ENCODE measurements at places on chromosomes 16 and 17.

- no peak for DNase-seq
These were observed 41.9 kb downstream of the FTO start for GRCh38 chr16:53745753-53746266.

DNA sequence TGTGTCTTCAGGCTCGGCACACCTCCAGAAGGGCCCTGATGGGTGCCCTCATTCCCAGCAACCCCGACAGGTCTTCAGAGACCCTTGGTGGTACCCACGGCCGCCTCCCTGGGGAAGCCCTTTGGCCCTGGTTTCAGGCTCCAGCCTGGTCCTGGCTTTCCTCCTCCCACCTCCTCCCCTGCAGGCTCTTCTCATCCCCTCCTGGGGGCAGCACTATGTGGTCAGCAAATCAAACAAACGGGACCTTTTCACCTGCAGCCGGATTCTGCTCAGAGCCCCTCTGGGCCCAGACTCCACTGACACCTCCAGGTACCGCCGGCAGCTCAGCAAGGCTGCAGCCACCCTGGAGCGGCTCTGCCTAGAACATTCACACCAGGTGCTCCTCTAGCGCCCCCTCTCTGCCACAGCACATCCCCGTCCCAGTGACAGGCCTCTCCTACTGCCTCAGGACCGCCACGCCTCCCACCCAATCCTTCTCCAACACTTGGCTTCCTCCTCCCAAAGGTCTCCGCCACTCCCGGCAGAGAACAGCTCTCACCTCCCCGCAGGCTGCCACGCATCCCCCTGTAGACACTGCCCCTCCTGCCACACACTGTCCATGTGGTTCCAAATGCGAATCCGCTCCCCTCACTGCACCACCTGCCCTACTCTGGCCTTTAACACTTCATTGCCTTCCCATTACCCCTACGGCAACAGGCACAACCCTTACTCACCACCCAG is 12.0 kb downstream of the CORO7 start:
- DNase-seq = no peak

- DNase-seq = no peak
These were observed 7.7 kb downstream of the SLC35B1 start for GRCh38 chr17:49699966-49700575.

DNA sequence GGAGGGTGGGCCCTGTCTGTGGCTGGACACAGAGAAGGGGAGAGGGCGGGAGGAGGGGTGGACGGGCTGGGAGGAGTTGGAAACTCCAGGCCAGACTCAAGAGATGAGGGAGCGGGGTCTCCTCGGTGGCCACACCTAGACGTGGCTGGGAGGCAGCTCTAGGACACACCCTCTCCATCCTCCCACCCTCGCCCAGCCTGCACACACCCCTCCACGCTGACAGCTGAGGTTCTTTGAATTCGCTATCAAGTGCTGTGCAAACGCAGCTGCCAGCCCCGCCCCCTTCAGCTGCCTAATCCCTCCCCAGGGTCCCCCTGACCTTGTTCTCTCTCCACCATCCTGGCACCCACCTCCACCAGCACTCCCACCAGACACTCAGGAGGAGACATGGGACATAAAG is 48.7 kb downstream of the DNAH17 start:
- DNase-seq = no peak

DNA sequence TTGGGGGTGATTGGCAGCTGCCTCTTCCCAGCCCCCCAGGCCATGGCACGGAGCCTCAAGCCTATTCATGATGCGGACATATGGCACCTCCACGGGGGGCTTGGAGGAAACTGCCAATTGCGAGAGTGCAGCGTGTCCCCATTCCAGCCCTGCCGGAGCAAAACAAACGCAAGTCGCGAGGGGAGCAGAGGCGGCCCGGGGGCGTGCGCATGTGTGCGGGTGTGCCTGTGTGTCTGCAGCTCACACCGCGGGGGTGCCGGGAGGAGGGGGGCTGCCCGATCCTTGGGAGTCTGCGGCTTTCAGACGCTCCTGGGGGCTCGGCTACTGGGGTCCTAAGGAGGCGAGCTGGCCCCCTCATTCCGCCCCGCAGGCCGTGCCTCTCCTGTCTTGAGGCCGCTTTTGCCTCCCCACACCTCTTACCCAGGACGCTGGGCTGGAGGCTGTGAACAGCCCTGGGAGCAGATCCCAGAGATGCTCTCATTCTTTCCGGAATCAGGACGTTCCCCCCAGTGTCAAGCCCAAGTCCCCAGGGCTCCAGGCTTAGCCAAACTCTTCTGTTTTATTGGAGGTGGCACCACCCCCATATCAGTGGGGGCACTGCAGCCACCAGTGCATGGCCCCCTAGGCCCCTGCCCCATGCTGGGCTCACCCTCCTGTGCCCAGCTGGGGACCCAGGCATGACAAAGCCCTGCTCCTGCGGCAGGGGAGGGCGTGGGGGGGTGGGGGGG is 29.1 kb downstream of the ENDOV start:
- DNase-seq = no peak

DNA sequence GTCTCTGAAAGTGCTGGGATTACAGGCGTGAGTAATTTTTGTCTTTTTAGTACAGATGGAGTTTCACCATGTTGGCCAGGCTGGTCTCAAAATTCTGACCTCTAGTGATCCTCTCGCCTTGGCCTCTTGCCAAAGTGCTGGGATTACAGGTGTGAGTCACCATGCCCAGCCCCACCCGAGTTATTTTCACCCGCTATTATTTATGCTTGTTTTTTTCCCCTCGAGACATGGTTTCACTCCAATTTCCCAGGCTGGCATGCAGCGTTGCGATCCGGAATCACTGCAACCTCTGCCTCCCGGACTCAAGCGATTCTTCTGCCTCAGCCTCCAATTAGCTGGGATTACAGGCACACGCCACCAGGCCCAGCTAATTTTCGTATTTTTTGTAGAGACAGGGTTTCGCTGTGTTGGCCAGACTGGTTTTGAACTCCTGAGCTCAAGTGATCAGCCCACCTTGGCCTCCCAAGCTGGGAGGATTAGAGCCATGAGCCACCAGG is 9.2 kb downstream of the RPL23 start:
- no peak for DNase-seq

DNA sequence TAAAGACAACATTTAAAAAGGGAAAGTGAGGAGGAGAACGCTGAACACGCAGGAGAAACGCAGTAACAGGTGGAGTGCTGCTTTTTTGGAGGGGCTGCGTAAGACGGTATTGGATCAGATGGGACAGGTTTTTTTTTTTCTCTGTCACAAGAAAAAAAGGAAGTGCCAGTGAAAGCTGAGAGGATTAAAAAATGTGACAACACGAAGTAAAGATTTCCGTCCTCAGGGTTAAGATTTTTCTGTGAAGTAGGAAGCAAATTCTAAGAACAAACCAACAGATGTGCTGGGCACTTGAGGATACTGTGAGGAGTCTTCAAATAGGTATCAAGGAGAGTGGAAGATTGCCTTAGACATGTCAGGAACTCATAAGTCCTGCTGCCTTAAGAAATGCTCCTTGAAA is 5.8 kb upstream of the ABCA9 start:
- DNase-seq = no peak

- no peak for DNase-seq
These were observed 77.2 kb downstream of the CNGB1 start for GRCh38 chr16:57893559-57894389.

- no peak for DNase-seq
These were observed 29.5 kb downstream of the METTL16 start for GRCh38 chr17:2482218-2482617.

- no peak for DNase-seq
These were observed 71.6 kb downstream of the METRNL start for GRCh38 chr17:83151056-83151441.

DNA sequence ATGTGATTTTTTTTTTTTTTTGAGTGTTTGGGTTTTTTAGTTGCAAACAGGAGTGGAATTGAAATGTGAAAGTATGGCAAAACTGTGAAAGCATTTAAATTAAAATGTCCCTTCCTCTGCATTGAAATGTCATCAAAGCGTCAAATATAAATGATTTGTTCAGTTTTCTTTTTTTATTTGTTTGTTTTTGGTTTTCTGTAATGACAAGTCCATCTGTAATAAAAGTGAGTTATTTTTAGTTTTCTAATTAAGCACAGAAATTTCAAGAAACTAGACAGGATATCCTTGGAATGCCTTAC is 1.9 kb upstream of the TOB1 start:
- no peak for DNase-seq

- no peak for DNase-seq
These were observed 43.8 kb downstream of the ZNRF1 start for GRCh38 chr16:75042426-75043174.

- no peak for DNase-seq
These were observed 13.0 kb upstream of the LGALS3BP start for GRCh38 chr17:78992542-78993212.

DNA sequence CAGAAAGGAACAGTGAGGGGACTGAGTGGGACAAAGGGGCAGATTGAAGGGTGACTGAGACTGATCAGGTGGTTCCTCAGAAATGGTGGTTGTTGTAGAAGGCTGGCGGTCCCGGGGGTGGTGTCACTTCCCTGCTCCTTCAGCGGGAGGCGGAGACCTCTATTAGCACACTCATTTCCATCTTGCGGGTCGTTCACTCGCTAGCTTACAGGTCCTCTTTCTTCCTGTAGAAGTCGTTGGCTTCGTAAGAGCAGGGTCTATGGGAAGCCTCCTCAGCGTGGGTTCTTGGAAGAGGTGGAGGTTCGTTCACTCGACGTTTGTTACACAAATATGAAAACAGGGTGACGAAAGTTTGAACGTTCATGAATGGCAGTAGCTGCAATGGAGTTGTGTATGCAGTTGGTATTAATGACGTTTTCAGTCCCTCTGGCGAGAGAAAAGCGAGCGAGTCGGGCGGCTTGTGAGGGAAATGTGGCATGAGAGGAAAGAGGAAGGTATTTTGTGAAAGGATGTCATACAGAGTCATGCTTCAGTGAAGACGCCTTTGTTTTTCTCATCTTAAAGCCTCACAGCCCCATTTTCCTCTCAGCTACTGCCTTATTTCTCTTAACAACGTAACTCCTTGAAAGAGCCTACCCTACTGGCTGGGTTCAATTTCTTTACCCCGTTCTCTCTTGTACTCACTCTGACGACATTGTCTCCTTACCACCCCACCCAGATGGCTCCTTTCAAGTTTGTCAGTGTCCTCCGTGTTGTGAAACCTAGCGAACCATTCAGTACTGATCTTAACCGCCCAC is 667 bp downstream of the EFCAB13 start:
- no peak for DNase-seq

DNA sequence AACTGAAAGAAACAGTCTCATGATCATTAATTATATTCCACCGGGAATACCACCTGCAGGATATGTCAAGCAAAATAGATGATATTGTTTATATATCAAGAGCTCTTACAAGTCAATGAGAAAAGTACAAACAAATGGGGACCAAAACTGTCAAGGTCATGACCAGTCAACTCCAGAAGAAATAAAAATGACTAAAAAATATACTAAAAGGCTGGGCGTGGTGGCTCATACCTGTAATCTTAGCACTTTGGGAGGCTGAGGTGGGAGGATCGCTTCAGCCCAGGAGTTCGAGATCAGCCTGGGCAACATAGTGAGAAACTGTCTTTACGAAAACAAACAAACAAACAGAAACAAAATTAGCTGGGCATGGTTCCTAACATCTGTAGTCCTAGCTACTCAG is 49.8 kb upstream of the SCNN1B start:
- no peak for DNase-seq

- DNase-seq = no peak
These were observed 95.7 kb downstream of the CACNG1 start for GRCh38 chr17:67139784-67140665.

GRCh38 chr17:49966767-49967166 is 2.2 kb upstream of the DLX4 start:
- DNase-seq = no peak

GRCh38 chr16:85428168-85428898 is 184.8 kb upstream of the GSE1 start:
- DNase-seq = peak; percentile 31

- no peak for DNase-seq
These were observed 195.8 kb upstream of the FOXF1 start for GRCh38 chr16:86314402-86315025.

GRCh38 chr16:29678691-29679267 is at the start of gene QPRT:
QPRT (plus strand) TSS chr16:29679180; CDS start chr16:29679198, 18 bp downstream.
- DNase-seq = no peak

DNA sequence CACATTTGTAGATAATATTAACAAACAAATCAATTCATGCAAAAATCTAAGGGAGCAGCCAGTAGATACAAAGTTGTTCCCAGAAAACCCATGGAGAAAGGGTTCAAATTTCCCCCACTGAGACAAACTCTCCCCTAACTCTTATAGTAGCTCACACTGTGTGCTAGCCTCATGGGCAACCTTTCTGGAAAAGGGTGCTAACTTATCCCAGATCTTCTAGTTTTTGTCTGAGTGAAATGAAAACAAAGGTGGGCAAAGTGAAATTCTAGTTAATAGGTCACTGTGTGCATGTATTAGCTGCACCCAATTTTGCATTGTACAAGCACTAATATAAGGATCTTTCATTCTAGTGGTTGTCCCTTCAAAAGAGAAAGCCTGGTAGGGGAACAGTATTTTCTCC is 9.9 kb upstream of the USP32 start:
- no peak for DNase-seq

DNA sequence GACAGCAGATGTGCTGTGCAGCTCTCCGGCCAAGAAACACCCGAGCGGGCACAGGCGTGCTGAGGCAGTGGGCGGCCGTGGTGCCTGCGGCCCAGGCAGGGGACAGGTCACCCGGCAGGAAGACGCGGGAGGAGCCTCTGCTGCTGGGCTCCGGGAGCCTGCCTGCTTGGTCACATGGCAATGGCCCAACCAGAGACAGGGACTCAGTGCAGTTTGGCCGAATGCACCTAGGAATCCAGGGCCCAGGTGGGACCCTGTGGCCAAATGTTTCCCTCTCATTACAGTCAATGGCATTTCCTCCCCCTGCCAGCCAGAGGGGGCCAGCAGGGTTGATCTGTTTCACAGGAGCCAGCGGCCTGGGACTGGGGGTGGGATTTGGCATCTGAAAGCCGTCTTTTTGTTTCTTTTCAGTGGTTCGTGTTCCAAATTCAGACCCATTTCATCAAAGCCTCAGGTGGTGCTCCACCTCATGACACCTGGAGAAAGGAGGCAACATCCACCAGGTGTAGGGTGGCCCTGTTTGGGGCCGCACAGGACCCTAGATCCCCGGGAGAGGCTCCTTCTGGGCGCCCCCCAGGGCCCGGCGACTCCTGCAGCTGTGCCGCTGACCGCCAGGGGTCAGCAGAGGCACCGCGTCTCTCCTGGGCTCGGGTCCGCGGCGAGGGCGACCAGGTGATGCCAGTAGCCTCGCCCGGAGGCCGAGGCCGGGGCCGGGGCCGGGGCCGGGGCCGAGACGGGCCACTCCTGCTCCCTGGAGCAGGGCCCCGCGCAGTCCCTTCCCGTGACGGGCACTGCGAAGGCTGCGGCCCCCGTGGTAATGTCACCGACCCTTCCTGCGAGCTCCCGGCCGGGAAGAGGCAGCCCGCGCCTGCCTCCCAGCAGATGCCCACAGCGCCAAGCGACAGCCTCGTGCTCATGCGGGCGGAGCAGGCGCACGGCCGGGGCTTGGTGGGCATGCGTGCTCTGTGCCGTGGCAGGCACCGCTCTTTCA is 118.5 kb downstream of the C16orf78 start:
- peak; percentile 21 for DNase-seq

- DNase-seq = no peak
These were observed 54.1 kb downstream of the PSMD12 start for GRCh38 chr17:67312265-67312664.

All from stimulated activated CD4-positive, alpha-beta T cell treated with anti-CD3 and anti-CD28 coated beads, Interleukin-15, amount 100 ng/mL, for 48 hours (primary cell).